ENCODE measurements at places on chromosomes 5 and 9. TPM values are rescaled to one million over a fixed set of nuclear protein-coding genes. Genes with fewer than 3 reads are reported as not detected.

DNA sequence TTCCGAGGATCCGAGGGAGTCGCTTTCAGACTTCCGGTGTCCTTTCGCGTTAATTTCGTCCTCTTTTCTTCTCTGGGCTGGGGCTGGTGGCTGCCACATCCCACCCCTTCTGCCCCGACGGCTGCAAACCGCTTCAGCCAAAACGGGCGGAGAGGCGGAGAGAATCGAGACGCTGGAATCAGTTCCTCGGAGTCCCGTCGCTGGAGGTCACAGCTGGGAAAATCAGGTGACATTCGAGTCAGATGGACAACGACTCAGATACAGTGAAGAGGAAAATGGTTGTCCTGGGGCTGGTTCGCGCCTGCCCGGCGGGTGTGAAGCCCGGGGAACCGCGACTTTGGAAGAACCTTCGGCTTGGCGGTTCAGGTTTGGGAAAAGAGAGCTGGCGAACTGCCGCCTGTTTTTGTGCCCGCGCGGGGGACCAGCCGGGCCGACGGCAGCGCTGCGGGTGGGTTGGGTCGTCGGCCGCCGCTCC is 8.9 kb upstream of the NKX2-5 start:
- no peak for DNase-seq

- no peak for DNase-seq
Measured at GRCh38 chr9:120922404-120923195, 4.0 kb downstream of the TRAF1 start.

DNA sequence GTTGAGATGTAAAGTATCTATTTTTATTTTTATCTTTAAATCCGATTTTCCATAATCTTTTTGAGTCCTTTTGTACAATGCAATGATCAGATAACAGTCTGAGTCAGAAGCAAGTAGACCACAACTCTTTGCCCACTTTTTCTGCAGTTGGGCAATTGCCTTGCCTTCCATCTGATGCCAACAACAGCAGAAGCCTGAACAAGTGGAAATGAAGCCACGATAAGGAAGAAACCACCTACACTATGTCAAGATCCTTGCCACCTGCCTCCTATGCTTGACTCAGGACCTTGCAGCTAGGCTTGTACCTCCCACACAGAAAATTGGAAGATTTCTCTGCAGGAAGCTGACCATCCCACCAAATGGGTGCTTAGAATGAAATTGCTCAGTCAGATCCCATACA is 78.6 kb downstream of the ANXA1 start:
- no peak for DNase-seq

DNA sequence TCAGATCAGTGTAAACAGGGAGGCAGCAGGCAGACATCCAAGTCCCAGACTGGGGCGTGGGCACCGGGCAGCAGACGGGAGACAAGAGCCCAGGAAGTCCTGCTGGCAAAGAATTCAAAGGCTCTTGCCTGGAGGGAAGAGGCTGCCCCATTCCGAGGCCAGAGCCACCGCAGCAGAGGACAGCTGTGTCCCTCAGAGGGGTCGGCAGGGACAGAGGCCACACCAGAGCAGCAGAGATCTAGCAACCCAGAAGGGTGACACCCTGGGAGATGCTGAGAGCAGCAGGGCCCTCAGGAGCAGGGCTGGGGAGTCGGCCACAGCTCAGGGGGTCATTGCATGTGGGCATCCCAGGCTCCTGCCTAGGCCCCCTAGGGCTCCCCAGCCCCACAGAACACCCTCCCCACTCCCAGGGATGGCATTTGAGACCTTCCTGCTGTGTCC is 29.1 kb downstream of the ADAMTS2 start:
- peak; percentile 69 for DNase-seq

DNA sequence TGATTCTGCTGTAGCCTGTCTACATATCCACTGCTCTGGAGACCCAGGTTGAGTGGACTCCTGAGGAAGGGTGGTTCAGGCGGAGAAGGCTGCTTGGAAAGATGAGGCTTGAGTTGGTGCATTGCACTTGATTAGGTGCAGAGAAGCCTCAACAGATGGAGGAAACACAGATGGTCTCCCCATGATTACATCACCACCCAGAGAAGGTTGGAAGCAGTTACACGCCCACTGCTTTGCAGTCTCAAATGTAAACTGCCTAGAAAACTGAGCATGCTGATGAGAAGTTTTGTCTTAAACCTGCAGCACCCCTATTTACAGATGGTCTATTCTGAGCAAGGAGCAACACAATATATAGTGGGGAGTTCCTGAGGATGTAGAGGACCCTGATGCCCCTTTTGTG is 266.6 kb downstream of the PIK3R1 start:
- no peak for DNase-seq

DNA sequence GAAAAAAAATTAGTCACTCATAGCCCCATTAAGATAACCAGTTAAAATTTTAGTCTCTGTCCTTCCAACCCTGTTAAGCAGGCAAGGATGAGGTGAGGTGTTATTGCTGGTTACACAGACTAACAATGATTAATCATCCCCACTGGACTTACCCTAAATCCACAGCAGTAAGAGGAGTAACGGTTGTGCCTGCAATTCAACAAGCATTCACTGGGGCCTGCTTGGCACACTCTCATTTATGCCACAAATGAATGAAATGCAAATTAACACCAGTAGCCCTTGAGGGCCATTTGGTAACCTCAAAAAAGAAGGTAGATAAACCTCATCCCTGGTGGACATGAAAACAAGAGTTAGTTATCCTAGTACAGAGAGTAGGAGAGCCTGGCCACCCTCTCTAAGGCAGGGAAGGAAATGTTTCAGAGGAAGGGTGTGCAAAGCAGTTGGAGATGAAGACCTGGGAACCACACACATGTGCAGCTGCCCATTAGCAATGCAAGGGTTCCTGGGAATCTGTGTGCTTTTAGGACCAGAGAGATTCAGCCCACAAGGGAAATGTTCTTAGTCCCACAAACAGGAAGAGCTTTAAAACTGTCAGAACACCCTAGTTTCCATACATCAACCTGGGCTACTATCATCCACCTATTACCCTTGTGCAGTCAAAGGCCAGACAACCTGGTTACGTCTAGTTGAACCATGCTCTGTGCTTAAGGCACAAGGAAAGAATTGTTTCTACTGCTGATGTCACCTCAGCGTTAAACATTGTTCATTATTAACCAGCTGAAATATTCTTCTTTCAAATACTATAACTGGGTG is 7.7 kb downstream of the LHFPL2 start:
- DNase-seq: no peak

DNA sequence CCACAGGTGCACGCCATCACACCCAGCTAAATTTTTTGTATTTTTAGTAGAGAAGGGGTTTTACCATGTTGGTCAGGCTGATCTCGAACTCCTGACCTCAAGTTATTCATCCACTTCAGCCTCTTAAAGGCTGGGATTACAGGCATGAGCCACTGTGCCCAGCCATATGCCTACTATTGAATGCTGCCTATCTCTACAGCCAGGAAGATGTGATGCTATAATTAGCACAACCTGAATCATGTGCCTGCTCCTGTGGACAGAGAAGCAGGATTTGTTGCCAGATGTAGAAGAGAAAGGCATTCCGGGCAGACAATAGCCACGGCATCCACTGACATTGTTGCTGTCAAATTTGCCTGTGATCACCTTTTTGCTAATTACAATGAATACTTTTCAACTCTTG is 24.4 kb upstream of the MLLT3 start:
- DNase-seq: no peak

DNA sequence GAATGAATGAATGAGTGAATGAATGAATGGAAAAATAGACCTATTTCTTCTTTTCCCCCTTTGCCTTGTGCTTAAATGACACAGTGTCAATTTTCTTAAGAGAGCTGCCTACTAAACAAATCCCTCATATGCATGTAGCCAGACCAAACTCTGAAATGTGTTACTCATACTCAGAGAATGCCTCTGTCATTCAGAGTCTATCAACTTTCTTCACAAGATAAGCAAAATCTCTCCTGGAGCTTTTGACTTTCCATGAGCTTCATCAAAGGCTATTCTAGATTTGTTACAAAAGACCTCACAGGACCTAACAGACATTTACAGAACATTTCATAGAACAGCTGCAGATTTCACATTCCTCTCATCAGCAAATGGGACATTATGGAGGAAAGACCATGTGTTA is 275.7 kb upstream of the MSX2 start:
- no peak for DNase-seq

GRCh38 chr5:168227973-168228615 is 63.4 kb upstream of the WWC1 start:
- no peak for DNase-seq

GRCh38 chr5:31638748-31639418 is at the start of gene PDZD2:
Gene PDZD2 (plus strand): TSS chr5:31639131.
- DNase-seq: peak; percentile 75

GRCh38 chr5:172931001-172931536 is 28.2 kb upstream of the RPL26L1 start:
- peak; percentile 87 for DNase-seq

DNA sequence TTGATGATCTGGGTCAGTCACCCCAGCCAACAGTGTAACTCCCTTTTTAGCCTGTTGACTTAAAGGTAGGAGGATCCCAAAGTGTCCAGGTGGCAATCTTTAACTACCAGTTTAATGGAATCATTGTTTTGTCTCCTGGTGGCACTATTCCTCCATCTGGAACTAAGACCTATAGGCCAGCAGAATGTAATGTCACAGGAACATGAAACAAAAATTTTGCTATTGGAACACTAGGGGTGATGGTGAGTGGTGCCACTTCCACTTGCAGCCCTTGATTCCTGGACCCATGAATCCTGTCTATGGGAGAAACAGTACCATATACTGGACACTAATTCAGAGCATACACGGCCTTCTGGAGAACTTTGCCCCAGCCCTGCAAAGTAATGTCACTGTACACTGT is 219.5 kb upstream of the RASA1 start:
- DNase-seq: no peak

DNA sequence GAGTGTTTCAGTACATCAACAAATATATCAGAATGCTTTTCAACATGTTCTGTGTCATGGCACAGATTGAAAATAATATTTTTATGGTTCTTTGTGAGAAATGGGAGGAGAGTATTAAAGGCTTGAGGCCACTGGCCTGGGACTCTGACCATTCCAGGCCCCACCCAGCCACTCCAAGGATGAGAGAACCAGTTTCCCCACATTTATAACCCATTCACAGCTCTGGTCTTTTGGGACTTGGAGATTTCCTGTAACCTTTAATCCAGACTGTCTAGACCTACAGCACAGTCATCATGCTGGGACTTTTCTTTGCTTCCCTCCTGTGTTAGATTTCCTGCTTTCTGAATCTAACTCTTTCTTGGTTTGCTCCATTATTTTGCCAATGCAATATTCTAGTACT is 389.6 kb downstream of the KIAA0825 start:
- no peak for DNase-seq

DNA sequence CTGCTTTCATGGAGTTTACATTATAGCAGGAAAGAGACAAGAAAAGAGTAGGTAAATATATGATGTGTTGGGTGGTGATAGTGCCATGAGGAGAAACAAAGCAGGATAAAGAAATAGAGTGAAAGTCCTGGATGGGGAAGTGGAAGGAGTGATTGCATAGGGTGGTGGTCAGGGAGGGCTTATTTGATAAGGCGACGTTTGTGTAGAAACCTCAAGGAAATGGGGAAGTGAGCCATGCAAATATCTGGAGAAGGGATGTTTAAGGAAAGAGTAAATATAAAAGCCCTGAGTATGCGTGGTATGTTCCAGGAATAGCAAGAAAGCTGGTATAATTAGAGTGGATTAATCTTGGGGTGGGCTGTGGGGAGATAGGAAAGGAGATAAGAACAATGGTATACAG is 134.7 kb upstream of the SV2C start:
- no peak for DNase-seq

GRCh38 chr5:65563777-65564176 is 681 bp downstream of the PPWD1 start:
- no peak for DNase-seq

GRCh38 chr5:177434437-177434836 is 8.0 kb downstream of the GRK6 start:
- DNase-seq: peak; percentile 21

GRCh38 chr5:23234197-23234596 is 273.2 kb upstream of the PRDM9 start:
- no peak for DNase-seq

GRCh38 chr5:91366551-91366950 is 16.6 kb downstream of the ARRDC3 start:
- DNase-seq: no peak

GRCh38 chr9:128454991-128455390 is 815 bp upstream of the ODF2 start:
- DNase-seq: no peak

- DNase-seq: no peak
Measured at GRCh38 chr5:42948961-42949347, 91.2 kb downstream of the ANXA2R start.

DNA sequence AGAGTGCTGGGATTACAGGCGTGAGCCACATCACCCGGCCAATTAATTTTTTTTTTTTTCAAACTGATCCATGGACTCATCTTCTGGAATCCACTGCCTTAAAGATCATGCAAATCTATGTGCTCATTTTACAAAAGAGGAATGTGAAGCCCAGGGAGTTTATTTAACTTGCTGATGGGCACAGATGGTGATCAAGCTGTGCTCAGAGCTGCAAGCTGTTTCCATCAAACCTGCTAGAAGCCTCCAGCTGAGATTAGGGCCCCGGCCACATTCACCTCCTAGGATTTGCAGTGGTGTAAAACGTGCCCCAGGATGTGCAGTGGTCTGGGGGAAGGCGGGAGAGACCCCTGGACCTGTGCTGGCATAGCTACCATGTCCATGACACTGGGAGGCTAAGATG is 56.1 kb upstream of the TUT7 start:
- DNase-seq: no peak

DNA sequence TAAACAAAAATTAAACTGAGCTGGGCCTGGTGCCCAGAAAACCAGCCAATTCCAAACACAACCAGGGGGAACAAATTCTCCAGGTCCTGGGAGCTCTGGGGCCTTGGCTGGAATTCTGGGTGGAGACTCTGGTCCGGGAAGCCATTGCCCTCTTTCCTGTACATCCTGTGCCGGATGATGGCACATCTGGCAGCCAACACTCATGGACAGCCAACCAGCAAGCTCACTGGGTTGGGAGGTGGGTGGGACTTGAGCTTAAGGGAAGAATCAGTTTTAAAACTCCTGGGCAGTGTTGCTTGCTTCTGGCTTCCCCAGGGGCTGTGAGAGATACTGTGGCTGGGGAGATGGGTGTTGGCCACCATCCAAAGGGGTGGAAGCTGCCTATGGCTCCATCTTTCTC is 56.1 kb downstream of the PCDH1 start:
- DNase-seq: peak; percentile 96

- no peak for DNase-seq
Measured at GRCh38 chr5:117604845-117605244, 1030.2 kb upstream of the SEMA6A start.

- DNase-seq: no peak
Measured at GRCh38 chr5:6979061-6979460, 265.8 kb downstream of the TENT4A start.

The TEX48 gene
- total RNA-seq: not detected

The TSLP gene
- 0.43 TPM for total RNA-seq

The CEMIP2 gene
- 7.8 TPM for total RNA-seq

The ZNF354C gene
- total RNA-seq: 2.6 TPM

The TMEFF1 gene
- not detected for total RNA-seq

The SCGB3A2 gene
- not detected for total RNA-seq

The IFNK gene
- total RNA-seq: not detected

The INSL4 gene
- not detected for total RNA-seq

The SPATA31A3 gene
- not detected for total RNA-seq

The PCDHAC2 gene
- 0.07 TPM for total RNA-seq

Data from MG63 (cell line).